ENCODE measurements at places on chromosomes 1 and 21.
A peak's percentile ranks its signal among the peaks of the same experiment; 100 is the strongest.

GRCh38 chr1:33168556-33169289, 13.1 kb downstream of the TRIM62 start:
- DNase-seq = no peak

DNA sequence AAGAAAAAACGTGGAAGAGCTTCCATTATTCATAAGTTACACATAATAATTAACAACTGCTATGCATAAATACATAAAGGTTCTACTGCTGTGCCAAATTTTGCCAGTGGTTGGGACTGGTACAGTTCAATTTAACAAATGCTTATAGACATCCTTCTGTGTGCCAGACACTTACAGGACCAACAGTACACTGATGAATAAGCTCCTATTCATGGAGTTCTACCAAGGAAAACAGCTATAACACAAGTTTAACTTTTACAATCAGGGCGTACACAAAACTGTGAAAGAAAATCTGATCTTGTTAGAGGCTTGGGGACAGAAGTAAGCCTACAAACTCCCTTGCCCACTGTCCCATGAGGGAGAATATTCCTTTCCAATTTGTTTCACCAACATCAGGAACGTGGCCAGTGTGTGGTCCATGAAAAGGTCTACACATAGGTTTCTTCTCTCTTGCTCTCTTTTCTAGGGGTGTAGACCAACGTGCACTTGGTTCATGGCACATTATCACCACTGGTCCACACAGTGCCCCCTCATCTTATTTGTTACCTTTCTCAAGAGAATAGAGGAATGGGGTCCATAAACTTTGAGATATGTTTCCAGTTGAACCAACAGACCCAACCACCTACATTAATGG, 10.1 kb downstream of the NRIP1 start:
- no peak for DNase-seq

- no peak for DNase-seq
Observed at GRCh38 chr1:225866981-225867380, 15.2 kb downstream of the TMEM63A start.

DNA sequence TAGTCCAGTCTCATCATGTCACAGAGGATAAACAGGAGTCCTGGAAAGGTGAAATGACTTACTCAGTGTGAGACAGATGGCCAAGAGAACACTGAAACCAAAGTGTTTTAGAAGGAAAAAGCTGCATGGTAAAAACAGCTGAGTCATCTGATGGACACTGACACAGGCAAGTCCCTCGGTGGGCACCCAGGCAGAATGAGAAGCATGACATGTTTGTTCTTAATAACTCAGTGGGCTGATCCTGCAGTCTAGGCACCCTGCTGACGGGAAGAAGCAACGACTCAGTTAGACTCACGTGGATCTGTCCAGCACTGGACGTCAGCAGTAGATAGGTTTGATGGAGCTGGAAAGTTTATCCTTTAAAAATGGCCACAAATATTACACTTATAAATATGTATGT, 116.9 kb downstream of the RGS7 start:
- no peak for DNase-seq

DNA sequence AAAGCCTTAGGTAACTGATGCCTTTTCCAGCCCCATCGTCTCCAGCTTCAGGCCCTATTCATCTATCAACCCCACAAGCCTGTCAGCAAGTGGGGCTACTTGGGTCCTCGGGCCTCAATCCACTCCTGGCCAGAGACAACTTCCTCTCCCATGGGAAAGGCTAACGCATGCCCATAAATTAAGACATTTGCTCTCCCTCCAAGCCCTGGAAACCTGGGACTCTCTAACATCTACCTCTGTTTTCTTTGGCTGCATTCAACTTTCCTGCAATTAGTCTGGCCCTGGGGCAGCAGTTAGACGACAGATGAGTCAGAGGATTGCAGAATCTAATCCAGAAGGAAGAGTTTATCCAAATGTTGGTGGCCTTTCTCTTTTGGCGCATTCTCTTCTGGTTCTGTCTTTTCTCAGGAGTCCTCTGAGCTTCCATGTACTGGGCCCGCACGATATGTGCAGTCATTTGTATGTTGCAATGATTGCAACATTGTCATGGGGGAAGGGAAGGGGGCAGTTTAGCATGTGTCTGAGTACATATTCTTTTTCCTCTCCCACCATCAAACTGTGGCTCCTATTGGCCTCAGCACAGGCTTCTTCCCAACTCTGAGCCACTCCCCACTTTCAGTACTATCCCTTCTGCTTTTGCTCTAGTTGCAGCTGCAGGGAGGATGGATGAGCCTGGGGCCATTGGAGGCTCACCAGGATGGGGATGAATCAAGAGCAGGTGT, 54.4 kb downstream of the NAV1 start:
- DNase-seq = peak; percentile 20

GRCh38 chr1:245469734-245470133, 314.9 kb downstream of the KIF26B start:
- no peak for DNase-seq

GRCh38 chr1:182235952-182236650, 155.5 kb downstream of the GLUL start:
- DNase-seq = no peak

GRCh38 chr1:151801846-151802245, 3.4 kb downstream of the LINGO4 start:
- no peak for DNase-seq

DNA sequence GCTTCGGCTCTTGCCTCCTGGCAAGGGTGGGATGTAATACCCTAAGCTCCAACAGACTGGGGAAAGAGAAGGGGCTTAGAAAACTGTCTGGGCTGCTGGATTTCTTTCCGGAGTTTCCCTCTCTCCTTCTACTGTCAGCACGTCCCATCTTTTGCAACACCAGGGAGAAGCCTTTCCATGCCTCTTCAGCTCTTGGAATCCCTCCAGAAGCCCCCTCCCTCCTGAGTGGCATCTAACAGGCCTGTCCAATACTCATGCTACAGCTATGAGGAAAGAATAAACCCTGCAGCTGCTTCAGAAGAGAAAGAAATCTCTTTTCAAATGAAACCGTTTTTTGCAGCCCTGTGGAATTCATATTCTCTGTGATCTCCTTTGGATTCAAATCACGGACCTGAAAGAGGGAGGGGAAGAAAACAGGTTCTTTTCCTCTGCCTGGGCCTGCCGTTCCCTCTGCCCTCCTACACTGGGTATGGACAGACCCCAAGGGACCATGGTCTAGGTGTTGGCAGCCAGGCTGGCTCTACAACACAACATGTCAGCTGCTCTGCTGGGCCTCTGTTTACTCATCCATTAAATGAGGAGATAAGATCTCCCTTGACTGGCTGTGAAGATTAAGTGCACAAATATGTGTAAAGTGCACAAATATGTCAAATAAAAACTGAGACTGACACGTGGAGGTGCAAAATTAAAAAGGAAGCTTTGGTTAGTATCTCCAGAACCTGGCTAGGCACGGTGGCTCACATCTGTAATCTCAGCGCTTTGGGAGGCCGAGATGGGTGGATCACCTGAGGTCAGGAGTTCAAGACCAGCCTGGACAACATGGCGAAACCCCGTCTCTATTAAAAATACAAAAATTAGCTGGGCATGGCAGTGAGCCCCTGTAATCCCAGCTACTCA, 6.0 kb upstream of the CAPN2 start:
- DNase-seq = no peak

DNA sequence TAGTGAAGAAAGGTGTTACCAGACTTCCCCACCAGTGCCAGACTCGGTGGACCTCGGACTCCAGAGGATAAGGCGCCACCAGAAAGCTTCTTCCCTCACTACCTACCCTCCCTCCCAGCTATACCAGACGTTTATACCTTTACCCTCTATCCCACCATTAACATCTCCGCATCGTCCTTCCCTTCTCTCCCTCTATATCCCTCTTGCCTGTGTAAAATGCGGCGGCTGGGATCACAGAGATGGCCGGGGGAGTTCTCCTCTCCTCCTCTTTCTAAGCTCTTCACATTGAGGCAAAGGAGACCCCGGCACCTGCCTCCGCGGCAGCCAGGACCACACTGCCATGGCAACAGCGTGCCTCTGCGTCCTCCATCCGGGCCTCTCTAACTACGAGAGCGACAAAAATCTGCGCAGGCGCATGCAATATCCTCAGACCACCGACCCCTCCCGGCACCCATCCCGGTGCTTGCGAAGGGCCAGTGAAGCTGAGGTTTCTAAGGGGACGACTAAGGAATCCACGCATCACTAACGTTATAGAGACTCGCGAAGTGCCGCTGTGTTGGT, at the start of gene CCDC181:
Gene CCDC181, minus strand, starts transcription at position 394 of the 561 bp plus-strand sequence. CDS start 2,547 bp downstream, outside the sequence.
- no peak for DNase-seq

DNA sequence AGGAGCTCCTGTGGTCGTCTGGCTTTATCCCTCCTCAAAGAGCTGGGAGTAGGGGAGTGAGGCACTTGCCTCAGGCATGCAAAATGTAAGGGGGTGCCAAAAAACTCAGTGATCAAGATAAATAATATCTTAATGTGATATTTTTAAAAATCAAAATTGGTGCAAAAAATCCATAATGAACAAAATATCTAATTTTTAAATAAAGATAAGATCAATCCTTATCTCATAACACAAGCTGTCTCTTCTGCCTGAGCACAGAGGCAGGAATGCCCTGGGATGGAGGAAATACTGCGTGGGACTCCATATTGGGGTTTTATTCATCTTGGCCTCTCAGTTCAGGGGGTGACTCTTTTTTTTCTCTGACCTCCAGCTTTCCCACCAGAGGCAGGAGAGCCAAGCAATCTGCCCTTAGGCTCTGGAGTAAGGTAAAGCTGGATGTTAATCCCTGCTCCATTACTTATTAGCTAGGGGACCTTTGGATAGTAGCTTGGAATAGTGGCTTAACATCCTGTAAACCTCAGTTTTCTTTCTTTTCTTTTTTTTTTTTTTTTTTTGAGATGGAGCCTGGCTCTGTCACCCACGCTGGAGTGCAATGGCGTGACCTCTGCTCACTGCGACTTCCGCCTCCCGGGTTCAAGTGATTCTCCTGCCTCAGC, 77.3 kb upstream of the NFASC start:
- DNase-seq = no peak

DNA sequence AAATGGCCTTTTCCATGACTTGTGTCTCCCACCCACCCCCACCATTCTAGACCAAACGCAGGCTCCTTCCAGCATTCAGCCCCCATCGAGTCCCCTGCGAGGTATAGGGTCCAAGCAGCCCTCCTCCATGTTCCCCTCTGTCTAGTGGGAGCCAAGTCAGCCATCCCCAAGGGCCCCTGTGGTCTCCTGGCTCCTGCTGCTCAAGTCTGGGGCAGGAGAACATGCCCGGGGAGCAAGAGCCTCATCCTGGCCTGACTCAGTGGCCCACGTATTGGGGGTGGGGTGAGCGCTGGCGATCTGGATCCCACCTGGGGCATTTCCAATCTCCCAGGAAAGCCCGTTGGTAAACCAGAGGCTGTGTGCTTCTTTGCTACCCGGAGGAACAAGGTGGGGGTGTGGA, 4.1 kb upstream of the PRDM16 start:
- no peak for DNase-seq

- no peak for DNase-seq
Observed at GRCh38 chr1:97202481-97203380, 481.1 kb downstream of the PTBP2 start.

- no peak for DNase-seq
Observed at GRCh38 chr21:36589352-36589971, 109.5 kb upstream of the SIM2 start.

GRCh38 chr1:47298025-47298699, 15.8 kb downstream of the STIL start:
- DNase-seq = no peak

- no peak for DNase-seq
Observed at GRCh38 chr1:207078578-207079132, 10.0 kb upstream of the C4BPB start.

DNA sequence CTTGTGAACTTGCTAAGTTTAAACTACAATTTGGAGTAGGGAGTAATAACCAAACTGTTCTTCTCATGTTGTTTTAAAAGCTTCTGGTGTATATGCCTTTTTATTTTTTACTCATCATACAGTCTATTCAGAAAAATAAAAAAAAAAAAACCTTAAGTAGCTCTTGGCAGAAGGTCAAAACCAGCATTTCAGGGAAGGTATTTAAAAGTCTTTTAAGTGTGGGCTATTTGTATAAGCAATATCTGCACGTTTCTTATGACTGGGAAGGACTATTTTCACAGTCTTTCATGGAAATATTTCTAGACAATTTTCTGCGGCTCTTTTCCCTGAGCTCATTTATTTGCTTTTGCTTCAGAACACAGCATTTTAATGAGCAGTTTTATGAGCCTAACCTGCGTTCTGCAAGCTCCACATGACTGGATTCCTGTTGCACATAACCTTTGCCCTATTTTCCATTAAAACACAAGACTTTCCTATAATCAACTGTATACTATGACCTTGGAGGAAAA, 60.9 kb upstream of the C1orf105 start:
- peak; percentile 61 for DNase-seq

GRCh38 chr1:52145137-52145536, 3.2 kb downstream of the ZFYVE9 start:
- no peak for DNase-seq

DNA sequence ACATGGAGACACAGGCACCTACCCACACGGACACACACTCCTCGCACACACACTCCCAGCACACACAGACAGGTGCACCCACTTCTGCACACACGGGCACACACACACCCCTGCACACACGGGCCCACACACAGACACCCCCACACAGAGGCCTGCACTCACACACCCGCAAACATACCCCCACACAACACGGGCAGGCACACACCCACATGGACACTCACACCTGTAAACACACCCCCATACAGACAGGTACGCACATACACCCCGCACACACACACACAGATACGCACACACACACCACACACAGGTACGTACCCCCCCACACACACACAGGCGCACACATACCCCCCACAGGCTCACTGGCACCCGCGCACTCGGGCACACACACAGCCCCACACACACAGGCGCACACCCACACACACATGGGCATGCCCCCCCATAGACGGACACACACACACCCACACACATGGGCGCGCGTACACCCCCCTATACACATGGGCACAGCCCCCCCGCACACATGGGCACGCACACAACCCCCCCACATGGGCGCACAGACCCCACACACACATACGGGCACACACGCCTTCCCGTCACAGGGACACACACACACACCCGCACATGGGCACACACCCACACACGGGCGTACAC, 6.1 kb downstream of the ATAD3A start:
- no peak for DNase-seq

GRCh38 chr1:199522936-199523335, 504.6 kb upstream of the NR5A2 start:
- no peak for DNase-seq

DNA sequence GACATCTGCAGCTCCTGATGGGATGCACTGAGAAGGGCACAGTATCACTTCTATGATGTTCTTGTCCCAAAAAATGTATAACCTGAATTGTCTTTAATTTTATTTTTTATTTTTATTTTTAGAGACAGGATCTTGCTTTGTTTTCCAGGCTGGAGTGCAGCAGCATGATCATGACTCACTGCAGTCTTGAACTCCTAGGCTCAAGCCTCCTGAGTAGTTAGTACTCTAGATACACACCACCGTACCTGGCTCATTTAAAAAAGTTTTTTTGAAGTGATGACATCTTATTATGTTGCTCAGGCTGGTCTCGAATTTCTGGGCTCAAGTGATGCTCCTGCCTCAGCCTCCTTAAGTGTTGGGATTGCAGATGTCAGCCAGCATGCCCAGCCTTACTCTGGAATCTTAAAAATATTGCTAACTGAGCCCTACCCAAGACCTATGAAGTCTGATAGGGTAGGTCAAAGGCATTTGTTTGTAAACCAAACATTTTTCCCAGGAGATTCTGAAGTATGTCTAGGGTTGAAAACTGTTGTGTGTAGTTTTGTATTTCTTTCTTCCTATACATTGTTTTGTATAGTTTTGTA, 68.9 kb downstream of the ATF6 start:
- no peak for DNase-seq
